Neural crest cell (in vitro differentiated cells): ENCODE measurements at places on chromosomes 5 and 9.

GRCh38 chr9:35908504-35909125 is 675 bp upstream of the SPAAR start:
- DNase-seq: no peak

- DNase-seq: peak; percentile 38
These were observed 915 bp downstream of the ZFAND5 start for GRCh38 chr9:72363908-72364678.

DNA sequence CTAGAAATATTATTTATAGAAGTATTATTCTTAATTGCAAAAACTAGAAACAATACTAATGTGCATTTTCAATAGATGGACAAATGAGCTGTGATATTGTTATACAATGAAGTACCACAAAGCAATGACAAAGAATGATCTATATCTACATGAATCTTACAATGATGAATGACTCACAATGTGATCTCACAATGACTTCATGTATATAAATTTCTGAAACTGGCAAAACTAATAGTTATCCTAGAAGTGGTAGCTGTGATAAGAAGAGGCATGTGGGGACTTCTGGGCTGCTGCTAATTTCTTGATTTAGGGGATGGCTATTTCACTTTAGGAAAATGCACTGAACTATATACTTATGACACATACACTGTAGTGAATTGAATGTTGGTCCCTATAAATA is 396.0 kb upstream of the ZNF608 start:
- DNase-seq: no peak

DNA sequence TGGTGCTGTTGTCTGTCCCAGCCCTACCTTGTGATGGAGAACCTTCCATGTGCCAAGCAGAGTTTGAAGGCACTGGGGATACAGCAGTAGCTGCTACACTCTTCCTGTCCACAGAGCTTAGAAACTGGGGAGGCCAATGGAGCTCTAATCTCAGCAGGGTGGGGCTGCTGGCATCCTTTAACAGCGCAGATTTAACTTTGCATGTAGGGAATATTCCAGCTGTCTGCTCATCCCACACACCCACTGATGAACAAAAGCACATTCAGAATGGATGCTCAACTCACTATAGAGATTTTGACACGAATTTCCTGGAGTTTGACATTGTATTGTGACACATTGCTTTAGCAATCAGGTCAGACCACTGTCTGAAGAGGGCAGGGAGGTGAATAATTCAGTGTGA is 49.0 kb downstream of the TMEM215 start:
- no peak for DNase-seq

GRCh38 chr9:99222416-99223270 is 561 bp downstream of the SEC61B start:
- no peak for DNase-seq
